HL-60 (cell line): ENCODE measurements at places on chromosomes 16 and 17.

DNA sequence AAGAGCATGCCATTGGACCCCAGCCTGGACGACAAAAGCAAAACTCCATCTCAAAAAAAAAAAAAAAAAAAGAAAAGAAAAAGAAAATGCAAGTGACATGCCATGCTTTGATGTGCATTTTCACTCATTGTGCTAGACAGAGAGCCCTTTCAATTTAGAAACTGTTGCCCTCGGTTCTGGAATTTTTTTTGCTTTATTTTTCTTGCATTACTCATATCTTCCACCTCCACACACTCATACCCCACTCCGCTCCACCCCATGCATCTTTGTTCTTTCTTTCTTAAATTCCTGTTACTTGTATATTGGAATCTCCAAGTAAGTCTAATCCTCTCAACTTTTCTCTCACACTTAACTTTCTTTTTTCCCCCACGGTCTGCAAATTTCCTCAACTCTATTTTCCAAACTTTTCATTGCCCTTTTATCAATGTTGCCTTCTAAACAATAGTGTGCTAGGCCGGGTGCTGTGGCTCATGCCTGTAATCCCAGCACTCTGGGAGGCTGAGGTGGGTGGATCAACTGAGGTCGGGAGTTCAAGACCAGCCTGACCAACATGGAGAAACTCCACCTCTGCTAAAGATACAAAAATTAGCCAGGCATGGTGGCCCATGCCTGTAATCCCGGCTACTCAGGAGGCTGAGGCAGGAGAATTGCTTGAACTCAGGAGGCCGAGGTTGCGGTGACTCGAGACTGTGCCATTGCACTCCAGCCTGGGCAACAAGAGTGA is 16.8 kb upstream of the SUZ12 start:
- no peak for DNase-seq

DNA sequence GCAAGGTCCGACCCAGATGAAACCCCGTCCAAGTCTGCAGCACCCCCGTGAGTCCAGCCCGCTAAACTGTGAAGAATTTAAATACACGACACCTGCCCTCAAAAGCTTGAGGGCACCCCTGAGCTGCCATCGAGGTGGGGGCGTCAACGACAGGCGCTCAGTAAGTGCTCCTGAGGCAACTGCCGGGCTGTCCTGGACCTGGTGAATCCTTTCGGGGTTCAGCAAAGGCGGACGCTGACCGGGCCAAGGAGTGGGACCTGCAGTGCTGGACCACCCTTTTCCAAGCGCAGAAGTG is 512 bp upstream of the ENDOV start:
- DNase-seq: no peak

DNA sequence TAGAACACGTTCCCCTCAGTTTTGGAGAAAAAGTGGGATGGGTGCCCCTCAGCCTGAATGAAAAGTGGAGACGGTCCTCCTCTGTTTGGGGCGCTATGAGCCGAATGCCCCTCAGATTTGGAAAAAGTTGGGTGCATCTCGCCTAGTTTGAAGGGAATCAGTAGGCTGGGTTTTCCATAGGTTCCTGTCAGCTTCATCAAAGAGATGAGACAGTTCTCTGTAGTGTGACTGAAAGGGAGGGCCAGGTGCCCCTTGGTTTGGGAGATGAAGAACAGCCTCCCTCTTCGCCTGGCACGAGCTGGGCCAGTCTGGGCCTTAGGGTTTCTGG is 742 bp upstream of the SLC9A5 start:
- no peak for DNase-seq

DNA sequence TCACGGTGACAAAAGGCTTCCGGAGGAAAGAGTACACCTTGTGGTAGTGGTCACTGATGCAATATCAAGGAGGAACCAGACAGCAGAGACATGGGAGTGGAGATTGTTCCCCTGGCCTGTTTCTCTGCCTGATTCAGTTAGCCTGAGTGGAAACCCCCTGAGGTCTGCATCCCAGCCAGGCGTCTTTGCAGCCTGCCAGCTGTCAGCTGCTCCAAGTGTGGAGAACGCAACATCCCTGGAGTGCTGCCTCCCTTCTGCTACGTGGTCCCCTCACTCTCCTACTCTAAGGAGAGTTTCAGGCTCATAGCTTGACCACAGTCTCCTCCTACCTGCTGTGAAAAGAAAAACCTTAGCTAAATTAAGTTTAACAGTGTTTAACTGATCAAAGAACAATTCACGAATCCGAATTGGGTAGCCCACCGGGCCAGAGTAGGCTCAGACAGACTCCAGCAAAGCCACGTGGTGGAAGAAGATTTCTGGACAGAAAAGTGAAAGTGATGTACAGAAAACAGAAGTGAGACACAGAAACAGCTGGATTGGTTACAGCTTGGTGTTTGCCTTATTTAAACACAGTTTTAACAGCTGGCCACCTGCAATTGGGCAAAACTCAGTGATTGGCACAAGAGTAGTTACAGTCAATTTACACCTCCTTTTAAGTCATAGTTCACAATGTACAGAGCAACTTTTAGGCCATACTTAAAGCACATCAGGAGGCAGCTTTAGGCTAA is 188.6 kb downstream of the DNAH9 start:
- no peak for DNase-seq

DNA sequence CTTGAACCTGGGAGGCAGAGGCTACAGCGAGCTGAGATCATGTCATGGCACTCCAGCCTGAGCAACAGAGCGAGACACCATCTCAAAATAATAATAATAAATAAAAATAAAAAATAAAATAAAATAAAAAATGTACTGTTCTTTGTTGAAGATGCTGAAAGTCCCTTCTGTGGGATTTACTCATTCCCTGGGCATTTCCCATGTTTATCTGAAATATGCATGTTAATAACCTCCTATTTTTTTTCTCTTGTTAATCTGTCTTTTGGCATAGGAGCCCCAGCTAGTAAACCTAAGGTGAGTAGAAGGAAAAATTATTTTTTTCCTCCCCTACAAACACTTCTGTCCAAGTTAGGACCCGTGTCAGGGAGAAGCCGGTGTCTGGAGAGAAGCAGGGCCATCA is 34.4 kb downstream of the TMEM92 start:
- no peak for DNase-seq

GRCh38 chr16:49693445-49693844 is 162.5 kb downstream of the ZNF423 start:
- DNase-seq: no peak

GRCh38 chr16:71883849-71884638 is at the start of gene ZNF821:
ZNF821 (minus strand) TSS chr16:71884182; CDS start chr16:71879946, 4,236 bp downstream.
- DNase-seq: peak; percentile 56

DNA sequence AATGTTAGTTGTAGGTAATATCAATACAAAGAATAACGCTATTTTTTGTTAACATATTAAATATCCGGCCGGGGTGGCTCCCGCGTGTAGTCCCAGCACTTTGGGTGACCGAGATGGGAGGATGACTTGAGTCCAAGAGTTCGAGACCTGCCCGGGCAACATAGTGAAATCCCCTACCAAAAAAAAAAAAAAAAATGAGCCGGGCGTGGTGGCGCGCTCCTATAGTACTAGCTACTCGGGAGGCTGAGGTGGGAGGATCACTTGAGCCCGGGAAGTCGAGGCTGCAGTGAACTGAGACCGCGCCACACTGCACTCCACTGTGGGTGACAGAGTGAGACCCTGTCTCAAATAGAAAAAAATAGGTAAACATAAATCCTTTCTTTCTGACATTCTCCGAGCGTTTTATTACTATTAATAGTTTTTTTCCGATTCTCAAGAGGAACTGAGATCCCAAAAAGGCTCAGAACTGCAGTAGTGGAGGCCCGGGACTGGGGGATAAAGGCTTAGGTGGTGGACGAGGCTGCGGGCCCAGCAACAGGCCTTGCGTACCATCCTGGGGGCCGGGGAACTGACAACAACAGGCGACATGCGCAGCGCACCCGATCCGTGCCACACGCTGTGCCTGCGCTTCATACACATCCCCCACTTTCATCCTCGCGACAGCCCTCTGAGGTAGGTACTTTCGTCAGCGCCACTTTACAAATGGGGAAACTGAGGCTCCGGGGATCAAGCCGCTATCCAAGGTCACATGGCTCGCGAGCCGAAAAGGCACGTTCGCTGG is 919 bp downstream of the N4BP1 start:
- DNase-seq: peak; percentile 34

DNA sequence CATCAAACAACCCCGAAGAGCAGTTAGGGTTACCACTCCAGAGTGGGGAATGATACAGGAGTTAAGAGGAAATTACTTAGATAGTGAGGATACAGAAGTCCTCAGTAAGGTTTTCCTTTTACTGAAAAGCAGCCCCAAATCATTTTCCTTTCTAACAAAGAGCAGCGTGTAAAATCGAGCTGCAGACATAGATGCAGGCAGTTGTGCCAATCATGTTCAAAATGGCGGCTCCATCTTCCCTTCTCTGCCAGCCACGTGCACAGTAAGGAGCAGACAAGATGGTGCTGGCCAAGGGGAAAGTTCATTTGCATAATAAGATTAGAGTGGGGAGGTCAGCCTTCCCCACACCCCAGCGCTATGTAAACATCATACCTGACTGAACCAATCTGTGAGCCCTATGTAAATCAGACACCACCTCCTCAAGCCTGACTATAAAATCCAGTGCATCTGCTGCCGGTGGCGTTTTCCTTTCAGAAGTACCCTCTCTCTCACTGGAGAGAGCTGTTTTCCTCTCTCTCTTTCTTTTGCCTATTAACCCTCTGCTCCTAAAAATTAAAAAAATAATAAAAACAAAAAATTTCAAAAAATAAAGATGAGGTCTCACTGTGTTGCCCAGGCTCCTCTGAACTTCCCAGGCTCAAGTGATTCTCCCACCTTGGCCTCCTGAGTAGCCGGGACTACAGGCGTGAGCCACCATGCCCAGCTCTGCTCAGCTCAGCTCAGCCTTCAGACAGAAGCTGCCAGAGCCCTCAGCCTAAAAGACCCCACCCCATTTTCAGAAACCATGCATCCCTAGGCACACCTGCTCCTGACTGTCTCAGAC is 2.6 kb upstream of the SRL start:
- DNase-seq: no peak

DNA sequence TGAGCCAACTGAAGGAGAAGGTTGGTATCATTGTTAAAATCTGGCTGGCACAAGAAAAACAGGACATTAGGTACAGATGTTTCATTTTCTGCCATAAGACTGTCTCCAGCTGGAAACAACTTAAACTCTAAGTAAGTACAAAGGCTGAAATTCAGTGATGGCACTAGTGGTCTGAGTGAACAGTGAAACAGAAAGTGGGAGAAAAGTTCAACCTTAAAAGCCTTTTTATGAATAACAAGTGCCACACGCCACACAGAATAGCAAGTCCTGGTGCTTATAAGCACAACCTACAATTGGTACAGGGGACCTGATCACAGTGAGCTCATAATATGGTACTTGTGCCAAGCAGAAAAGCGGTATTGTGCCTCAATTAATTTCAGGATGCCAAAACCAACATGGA is 56.7 kb downstream of the CEP112 start:
- no peak for DNase-seq

DNA sequence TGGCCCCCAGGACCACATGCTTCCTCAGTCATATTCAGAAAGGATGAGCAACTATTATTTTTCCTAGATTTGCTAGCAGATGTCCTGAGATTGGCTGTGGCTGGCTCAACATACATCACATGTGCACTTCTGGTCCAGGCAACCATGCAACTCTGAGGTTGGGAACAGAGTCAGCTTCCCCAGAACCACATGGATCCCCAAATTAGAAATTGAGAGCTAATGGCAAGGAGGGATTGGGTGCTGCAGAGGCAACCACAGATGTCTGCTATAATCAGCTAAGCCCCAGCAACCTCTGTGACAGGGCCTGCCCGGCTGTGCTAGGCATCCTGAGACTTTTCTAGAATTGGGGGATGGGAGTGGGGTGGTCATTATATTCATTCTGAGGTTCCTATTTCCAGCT is 33.8 kb upstream of the CLEC18A start:
- DNase-seq: no peak

DNA sequence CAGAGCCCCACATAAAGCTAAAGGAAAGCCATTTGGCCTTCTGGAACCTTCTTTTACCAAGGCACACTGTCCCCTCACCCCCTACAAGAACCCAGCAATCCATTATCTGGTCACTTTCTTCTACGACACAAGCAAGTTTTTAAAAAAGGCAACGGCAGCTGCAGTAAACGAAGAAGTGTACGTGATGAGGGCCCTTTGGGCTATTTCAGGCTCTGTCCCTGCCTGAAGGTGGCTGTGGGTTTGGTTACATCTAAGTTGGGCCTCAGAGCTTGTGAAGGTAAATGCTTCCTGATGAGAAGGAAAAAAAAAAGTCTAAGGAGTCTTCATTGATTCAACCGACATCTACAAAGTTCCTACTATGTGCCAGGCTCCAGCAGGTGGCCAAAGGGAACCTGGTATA is 35.4 kb downstream of the XYLT1 start:
- no peak for DNase-seq

DNA sequence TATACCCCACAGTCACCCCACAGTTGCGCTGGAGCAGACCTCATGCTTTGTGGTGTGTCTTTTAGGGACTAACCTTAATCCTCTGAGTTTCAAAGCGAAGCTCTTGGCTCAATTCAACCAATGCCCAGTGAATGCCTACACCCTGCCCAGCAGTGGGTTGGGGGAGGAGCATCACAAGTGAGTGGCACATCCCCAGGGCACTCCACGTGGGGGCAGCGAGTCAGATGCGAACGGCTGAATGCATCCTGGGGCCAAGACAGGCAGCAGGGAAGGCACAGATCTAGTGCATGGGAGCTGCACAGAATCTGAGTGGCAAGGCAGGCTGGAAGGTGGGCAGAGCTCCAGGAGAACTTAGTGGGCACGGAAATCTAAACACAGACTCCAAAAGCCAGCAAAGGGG is 39.2 kb downstream of the IFT140 start:
- no peak for DNase-seq

DNA sequence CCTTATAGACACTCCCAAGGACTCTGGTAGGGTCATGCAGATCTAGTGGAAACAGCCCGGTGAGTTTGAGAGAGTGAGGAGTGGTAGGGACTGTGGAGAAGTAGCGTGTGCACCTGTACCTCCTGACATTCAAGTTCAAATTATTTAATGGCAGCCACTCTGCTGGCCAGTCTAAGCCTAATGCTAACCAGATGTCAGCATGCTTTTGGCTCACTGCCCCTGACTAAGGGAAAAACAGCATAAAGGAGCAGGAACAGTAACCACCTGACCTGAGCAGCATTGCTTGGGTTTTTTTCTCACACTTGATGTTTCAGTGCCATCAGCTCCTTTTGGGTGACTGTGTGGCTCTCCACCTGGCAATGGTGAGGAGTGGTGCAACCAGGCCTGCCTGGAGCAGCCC is 23.8 kb upstream of the SLC12A3 start:
- no peak for DNase-seq

GRCh38 chr16:89093602-89094251 is at the start of gene ACSF3:
ACSF3 (plus strand) TSS chr16:89093852; CDS start chr16:89100682, 6,830 bp downstream.
- no peak for DNase-seq

- no peak for DNase-seq
Measured at GRCh38 chr17:329784-330420, 22.7 kb downstream of the RPH3AL start.

DNA sequence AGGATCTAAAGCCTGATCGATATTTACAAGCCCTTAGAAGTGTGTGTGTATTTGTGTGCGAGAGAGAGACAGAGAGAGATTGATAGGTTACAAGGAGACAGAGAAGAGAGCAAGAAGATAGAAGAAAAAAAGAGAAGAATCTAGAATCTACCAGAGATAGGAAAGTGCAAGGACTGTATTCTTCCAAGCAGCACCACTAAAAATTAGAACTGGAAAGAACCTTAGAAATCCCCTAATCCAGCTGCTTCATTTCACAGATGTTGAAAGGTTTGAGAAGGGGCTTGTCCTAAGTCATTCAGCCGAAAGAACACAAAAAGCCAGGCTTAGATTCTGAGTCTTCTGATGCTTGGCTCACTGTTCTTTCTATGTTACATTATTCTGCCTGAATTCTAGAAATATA is 92.2 kb downstream of the HS3ST3A1 start:
- no peak for DNase-seq
